ENCODE measurements at places on chromosomes 2 and 18.

- DNase-seq, result no peak
These were observed 52.9 kb downstream of the ANTXR1 start for GRCh38 chr2:69065735-69066336.

DNA sequence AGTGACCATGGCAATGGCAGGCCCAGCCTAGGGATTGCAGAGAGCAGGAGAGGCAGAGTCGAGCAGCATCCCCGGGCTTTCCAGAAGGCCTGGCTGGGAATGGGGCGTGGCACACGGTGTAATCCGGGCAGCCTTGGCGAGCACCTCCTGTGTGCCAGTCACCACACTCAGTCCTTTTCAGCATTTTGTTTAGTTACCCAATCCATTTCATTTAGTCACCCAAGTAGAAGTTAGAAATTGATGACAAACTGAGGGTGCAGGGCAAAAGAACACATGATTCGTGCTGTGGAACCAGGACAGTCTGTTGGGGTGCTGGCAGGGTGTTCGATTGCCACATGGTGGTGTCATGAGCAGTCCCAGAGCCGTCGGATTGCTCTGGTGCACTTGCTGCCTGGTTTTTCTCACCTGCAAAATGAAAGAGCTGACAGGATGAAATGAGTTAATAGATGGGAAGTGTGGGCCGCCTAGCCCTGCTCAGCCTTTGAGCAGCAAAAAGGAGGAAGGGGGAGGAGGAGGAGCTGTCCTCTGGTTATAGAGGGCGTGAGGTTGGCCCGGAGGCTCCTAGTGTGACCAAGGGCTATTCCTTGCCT, 299.4 kb downstream of the AGAP1 start:
- DNase-seq, result peak; percentile 32

- peak; percentile 73 for DNase-seq
These were observed 18.6 kb upstream of the PEX13 start for GRCh38 chr2:60998628-60999545.

- DNase-seq, result no peak
These were observed 168.7 kb downstream of the TMEM247 start for GRCh38 chr2:46647766-46648742.

GRCh38 chr2:152406119-152406835, 71.3 kb downstream of the FMNL2 start:
- no peak for DNase-seq

- DNase-seq, result no peak
These were observed 87.0 kb downstream of the EPB41L3 start for GRCh38 chr18:5456577-5457461.

- no peak for DNase-seq
These were observed 306.8 kb downstream of the GBX2 start for GRCh38 chr2:235861383-235861782.

DNA sequence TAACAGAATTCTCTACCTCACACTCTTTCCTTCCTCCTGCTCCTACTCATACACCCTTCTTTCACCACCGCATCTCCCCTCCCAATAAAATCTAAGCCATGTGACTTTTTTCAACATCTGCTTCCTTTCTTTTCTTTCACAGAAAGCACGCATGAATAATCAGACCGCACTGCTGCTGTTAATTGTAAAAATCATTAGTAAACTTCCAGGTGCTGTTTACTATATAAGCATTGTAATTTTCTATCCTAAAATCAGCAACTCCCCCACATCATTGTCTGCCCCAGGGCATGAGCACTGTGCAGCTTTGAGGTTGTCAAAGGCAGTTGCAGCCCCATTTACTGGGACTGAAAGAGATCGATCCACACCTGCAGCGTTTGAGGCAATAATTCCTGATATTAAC, 782.6 kb upstream of the ID2 start:
- DNase-seq, result peak; percentile 89

- DNase-seq, result no peak
These were observed 42.8 kb upstream of the LAPTM4A start for GRCh38 chr2:20094142-20094755.

DNA sequence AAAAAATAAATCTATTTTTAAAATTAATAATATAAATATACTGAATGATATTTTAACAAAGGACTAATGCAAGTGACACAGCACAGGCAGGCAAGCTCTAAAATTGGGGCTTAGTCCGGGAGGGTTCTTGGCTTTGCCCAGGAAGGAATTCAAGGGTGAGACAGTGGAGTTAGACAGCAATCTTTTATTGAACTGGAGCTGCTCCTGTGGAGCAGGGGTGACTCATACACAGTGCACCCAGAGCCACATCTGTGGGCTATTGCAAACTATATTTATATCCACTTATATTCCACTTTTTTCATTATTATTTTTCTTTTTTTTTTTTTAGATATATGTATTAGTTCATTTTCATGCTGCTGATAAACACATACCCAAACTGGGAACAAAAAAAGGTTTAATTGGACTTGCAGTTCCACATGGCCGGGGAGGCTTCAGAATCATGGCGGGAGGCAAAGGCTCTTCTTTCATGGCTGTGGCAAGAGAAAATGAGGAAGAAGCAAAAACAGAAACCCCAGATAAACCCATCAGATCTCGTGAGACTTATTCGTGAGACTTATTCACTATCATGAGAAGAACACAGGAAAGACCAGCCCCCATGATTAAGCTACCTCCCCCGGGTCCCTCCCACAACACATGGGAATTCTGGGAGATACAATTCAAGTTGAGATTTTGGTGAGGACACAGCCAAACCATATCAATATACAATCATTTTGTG, 437.1 kb downstream of the BCL11A start:
- no peak for DNase-seq

DNA sequence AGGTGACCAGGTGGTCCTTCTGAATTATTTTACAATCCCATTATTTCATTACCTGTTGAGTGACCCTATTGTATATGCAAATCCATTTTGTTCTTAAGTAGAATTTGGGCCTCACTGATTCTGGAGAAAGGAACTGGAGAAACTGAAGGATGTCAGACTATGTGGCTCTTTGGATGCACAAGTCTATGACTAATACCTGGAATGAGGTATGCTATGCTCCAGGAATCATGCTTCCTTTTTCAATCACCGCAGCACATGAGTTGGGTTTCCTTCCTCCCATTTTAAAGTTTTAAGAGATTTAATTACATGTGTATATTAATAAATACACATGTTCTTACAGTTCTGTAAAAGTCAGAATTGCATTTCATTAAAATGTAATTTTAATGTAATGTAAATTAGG, 253.9 kb upstream of the VWC2L start:
- DNase-seq, result no peak
